Stomach (tissue), 19 donors: ENCODE measurements at places on chromosomes 7 and 10. TPM values are rescaled to one million over a fixed set of nuclear protein-coding genes. Genes with fewer than 3 reads are reported as not detected.

Gene HOXA3
- total RNA-seq = 5.2 TPM

- DNase-seq = no peak
Observed at GRCh38 chr7:99096124-99096887, 47.6 kb downstream of the SMURF1 start.

GRCh38 chr10:99917963-99918825 is 91.6 kb downstream of the DNMBP start:
- DNase-seq = peak; percentile 81

DNA sequence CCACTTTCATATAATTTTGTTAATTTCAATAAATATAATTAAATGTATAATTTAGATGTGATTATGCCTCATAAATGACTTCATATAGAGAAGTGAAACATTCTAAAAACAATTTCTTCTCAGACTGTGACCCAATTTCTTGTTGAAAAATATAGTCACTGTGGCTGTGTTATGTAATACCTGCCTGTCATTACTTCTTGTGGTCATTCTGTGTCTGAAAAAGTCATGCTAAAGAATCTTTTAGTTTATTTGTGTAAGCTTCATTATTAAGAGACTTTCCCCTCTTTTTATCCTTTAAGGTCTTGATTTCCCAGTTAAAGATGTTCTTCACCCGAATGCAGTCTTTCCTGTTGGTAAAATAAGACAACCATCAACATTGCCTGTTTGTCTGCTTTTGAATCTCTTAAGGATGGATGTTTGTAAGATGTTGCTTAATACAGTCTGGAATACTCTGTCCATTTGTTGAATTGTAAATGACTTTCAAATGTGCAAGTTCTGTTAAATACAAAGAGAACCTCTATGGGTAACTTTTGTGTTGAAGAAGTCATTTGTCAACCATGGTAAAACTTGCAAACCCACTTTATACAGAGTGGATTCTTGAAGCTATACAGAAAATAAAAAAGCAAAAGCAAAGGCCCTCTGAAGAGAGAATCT is 16.0 kb downstream of the KAT6B start:
- no peak for DNase-seq

DNA sequence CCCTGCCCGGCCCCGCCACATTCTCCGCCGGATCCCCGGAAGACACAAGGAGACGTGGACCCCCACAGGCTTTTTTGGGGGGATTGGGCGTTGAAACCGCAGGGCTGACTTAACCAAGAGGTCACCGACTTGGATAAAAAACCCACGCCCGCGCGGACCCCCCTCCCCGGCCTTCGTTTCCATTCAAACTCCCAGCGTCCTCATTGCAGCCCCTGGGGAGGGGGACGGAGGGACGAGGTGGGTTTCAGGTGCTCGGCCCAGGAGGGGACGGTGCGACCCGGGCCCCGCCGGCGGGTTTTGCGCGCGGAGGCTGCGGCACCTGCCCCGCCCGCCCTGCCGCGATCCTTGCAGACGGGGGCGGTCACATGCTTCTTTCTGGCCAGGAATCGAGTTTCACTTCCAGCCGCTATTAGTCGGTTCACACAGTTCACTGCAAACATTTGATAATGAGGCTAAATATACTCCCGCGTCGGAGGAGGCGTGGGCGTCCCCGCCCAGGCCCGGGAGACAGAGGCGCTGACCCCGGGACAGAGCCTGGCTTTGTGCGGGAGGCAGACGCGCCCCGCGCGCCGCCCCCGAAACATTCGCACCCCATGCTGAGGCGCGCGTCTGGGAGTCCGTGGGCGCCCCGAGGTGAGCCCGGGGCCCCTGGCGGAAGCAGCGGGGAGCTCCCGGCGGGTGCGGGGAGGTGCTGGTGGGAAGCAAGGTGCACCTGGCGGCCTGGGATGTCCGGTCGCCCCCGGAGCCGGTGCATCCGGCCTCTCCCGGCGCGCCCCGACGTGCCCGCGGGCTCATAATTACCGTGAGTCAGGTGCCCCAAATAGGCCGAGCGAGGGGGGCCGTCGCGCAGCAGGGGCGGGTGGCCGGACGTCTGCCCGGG is 2.7 kb upstream of the PDGFA start:
- peak; percentile 93 for DNase-seq

DNA sequence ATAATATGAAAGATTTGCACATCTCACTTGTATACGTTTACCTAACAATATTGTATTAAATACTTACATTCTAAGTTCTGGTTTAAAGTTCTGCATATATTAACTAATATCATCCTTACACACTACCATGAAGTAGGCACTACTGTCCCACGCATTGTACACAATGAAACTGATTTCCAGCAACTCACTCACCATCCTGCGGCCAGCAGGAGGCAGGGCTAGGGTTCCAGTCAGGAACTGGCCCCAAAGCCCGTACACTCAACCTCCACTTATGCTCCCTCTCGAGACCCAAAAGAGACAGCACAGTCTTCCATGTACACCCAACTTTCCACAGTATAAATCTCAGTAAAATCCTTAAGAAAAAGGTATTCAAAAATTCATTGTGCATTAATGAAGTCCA is 41.4 kb downstream of the GRID1 start:
- no peak for DNase-seq

GRCh38 chr7:82740246-82740848 is 296.8 kb upstream of the CACNA2D1 start:
- DNase-seq = peak; percentile 49

Gene KLF6
- 110 TPM for total RNA-seq

Gene LRRC72
- total RNA-seq = not detected

Gene OLAH
- not detected for total RNA-seq

Gene BTRC
- 14.5 TPM for total RNA-seq

DNA sequence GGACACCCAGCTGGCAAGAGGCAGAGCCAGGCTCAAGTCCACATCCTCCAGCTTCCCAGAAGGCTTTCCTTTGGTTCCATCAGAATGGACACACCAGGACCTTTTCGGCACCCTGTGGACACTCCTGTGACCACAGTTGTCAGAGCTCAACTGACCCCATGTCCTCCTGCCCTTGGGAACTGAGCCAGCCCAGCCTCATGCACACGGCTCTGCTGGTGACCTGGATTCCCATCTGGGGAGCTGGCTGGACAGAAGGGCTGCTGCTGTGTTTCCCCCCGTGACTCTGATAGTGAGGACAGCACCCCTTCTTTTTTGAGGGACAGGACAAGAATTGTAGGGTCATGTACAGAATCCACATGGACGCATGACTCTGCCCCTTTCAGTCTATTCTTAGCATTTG is 289.2 kb downstream of the WDR37 start:
- DNase-seq = no peak

Gene P4HA1
- 26.8 TPM for total RNA-seq

GRCh38 chr10:6347391-6347951 is 144.7 kb downstream of the PFKFB3 start:
- no peak for DNase-seq

DNA sequence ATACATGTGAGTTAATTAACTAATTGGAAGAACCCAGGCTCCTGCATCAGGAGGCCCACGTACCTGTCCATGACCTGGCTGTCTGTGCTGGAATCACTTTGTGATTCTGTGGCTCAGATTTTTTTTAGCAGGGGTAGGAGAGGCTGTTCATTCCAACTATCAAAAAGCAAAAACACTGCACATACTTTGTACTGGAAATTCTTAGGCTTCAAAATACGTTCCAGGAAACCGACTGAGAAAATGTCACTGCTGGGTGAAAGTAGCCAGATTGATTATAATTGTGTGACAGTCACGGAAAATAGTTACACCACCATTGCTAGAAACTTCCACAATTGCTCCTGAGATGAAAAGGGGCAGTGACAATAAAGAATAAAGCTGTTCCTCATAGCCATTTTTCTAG is 91.0 kb downstream of the SLC16A9 start:
- DNase-seq = no peak

GRCh38 chr7:27688056-27688455 is 25.4 kb upstream of the HIBADH start:
- no peak for DNase-seq

DNA sequence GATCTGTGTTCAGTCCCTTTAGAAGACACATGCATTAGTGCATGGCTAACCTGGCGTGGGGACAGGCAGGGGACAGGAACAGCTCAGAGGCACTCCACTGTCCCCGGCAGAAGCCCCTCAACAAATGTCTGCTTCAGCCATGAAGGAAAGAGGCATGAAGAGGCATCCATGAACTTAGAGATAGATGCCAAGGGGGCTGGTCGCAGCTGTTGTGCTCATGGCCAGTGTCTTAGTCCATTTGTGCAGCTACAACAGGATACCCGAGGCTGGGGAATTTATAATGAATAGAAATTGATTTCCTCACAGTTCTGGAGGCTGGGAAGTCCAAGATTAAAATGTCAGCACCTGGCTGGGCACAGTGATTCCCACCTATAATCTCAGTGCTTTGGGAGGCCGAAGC is 14.5 kb upstream of the GNA12 start:
- DNase-seq = no peak

Gene SLC29A4
- total RNA-seq = 3.0 TPM

DNA sequence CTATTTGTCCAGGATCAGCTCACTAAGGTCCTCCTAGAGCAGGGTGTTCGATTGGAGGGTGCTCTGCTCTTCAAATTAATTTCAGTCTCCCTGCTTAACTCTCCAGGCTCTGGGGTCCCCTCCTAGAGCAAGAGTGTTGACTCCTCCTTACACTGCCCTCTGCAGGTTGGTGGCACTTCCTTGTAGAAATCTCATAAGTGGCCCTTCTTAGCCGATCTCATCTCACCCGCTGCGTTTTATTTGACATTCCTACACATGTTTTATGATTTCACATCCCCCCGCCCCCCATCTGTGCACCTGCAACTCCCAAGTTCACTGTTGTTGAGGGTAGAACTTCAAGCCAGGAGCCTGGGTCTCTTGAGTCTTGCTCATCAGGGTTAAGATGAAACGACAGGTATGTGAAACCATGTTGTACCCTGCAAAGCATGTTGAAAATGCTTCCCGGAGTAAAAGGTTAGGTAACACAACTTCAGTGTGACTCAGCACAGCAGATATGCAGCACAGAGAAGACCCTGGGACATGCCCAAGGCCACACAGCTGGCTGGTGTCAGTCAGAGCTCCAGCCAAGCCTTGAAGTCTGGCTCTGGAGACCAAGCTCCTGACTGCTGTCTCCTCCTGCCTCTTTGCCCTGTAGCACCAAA is 171.2 kb downstream of the PRKAG2 start:
- no peak for DNase-seq

DNA sequence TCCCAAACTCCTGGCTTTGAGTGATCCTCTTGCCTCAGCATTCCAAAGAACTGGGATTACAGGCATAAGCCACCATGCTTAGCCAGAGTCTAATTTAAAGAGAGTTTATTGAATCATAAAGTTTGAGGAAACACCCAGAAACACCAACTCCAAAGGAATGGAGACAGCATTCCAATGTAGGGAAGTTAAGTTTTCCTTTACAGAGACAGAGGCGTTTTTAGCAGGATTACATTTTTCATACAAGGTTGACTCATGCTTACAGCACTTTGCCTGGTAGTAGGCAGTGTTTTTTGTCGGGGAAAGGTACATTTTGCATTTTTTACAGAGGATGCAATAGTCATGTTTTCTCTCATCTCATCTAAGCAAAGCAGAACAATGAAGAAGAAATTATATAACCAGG is 18.9 kb upstream of the OPN4 start:
- DNase-seq = no peak

GRCh38 chr10:104317269-104317710 is 21.0 kb downstream of the ITPRIP start:
- DNase-seq = peak; percentile 75

GRCh38 chr10:119357412-119358151 is 150.2 kb downstream of the GRK5 start:
- DNase-seq = peak; percentile 55

Gene PHKG1
- total RNA-seq = not detected

- no peak for DNase-seq
Observed at GRCh38 chr7:42235741-42236161, 1.3 kb downstream of the GLI3 start.

GRCh38 chr7:93817004-93817403 is 73.5 kb downstream of the TFPI2 start:
- DNase-seq = no peak

Gene BCAP29
- 44.9 TPM for total RNA-seq

Gene RAMP3
- total RNA-seq = 2.6 TPM

Gene ARPC1B
- total RNA-seq = 25.1 TPM

GRCh38 chr7:131803816-131804215 is 247.4 kb upstream of the PODXL start:
- DNase-seq = no peak

DNA sequence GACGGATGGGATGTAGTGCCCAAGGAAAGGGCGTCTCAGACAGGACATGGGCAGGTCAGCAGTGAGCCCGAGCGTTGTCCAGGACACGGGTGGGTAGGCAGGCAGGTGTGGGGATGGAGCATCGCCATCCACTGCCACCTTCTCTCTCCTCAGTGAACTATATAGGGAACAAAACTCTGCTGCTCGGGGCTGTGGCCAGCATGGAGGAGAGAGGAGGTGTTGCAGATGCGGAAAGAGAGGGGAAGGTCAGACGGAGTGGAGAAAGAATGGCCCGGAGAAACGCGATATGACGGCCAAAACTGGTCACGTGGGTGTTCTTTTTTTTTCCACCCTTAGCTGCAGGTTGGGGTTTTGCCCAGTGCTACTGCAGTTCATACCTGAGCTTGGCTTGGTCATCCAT is 71.2 kb downstream of the GRID1 start:
- peak; percentile 13 for DNase-seq

Gene ASB4
- total RNA-seq = not detected

DNA sequence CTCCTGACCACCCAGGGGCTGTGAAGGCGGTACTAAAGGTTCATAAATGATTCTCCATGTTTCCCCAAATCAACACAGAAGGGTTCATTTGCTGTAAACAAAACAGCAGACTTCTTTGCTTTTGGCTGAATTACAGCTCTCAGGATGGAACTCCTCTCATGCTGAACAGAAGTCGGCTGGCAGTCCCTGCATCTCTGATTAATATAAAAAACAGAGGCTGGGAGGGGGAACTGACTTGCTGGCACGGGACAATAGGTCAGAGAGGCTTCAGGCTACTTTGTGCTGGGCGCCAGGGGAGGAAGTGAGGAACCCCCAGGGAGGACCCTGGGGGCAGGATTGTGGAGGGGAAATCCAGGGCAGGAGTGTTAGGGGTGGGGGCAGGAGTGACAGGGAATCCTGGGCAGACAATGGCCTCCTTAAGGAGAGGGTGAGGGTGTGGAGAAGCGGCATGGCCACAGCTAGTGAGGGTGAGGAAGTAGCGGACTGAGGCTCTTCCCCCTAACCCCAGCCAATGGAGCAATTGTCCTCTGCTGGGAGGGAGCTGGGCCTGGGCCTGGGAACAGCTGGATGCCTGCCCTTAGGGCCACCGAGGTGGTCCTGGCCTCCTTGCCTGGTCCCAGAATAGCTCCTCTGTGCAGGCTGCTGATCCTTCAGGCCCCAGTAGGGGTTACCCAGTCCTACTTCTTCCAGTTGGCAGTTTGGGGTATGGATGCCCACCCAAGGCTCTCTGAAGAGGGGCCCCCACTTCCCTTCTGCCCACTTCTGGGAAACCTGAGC is 9.2 kb upstream of the SFRP5 start:
- no peak for DNase-seq

Gene HABP2
- 2.2 TPM for total RNA-seq

Gene TMEM178B
- not detected for total RNA-seq
